Brain pericyte (primary cell): ENCODE measurements at places on chromosomes 16 and 17.

DNA sequence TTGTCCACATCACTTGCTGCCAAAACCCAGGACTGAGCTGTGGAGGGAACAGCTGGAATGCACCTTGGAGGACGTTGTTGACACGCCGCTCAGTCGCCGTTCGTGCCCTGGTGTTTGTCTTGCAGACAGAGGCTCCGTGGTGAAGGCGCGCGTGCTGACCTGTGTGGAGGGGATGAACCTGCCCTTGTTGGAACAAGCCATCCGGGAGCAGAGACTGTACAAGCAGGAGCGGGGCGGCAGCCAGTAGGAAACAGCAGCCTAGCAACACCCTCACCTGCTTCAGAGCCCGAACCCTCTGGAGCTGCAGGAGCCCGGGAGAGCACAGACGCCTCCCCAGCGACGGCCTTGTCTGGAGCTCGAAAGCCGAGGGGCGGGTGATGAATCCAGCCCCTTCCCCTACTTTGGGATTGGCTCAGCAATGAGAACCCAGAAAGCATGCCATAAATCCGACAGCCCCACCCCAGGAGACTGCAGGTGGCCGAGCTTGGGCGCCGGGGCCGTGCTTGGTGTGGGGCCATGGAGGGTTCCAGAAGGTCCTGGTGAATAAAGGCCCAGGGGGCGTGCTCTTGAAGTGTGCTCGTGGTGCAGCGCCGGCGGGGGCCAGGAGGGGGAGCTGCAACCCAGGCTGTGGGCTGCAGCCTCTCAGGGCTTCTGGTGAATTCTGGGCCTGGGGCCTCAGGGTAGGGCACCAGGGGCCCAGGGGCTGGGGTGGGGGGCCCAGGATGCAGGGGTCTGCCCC is 470 bp upstream of the CDK3 start:
- no peak for DNase-seq

DNA sequence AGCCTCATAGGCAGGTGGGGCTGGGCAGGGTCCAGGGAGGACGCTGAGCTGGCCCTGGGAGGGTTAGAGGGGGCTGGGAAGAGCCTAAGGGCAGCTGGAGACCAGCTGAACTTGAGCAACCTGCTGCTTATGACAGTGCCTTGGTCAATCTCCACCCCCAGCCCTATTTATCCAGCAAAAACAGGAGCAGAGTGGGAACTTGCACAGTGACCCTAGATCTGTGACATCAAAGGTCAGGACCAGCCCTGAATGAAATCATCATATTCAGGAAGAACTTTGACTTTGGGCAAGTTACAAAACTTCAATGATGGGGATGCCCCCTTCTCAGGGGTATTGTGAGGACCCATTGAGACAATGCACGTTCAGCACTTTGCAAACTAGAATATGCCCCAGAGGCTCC is 9.4 kb downstream of the CD300LF start:
- DNase-seq = no peak

DNA sequence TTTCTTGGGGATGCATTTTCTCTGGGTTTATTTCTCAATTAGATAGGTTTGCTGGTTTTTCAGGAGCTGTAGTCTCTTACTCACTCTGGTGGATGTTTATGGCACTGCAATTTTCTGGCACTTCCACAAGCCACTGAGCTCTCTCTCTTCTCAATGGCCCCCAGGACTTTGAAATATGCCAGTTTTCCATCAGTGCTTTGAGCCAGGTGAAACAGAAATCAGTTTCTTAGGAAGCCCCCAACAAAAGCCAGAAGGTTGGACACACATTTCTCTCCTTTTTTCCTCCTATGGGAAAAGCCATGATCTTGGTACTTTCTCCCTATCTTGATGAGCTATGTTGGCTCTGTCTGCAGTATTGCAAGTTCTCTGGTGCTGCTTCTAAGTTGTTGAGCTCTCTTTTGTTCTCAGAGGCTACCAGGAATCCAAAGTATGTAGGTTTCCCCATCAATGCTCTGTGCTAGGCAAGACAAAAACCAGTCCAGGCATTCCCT is 90.7 kb upstream of the SMIM36 start:
- no peak for DNase-seq

- DNase-seq = no peak
Observed at GRCh38 chr17:83127431-83128160, 48.2 kb downstream of the METRNL start.

DNA sequence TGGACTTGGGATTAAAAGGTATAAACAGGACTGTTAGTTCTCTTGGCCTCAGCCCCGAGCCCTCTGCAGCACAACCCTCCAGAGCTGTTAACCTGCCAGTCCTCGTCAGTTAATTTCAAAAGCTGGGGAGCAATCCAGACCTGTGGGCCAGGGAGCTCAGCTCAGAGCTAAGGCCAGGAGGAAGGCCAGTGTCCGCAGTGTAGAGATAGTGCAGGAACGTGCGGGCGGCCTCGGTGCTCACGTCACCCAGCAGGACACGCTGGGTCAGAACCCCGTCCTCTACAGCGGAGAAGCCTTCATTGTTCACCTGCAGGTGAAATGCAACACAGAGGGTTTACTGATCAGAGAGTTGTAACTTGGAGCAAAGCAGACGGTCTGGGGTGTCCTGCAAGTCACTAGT is 15.4 kb upstream of the NLRC3 start:
- no peak for DNase-seq

DNA sequence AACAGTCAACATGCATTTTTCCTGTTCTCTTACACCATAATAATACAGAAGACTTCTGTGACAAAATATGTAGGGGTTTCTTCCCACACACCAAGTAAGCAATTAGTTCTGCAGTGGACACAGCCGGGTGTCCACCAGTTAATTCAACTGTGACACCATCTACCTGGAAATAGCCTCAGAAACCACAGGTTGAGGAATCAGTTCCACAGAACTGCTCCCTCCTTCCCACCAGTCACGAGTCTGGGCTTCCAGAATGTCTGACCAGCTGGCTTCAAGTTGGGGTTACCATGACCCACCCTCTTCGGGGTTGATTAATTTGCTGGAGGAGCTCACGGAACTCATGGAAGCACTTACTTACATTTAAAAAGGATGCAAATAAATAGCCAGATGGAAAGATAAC is 13.6 kb upstream of the CCL5 start:
- no peak for DNase-seq

DNA sequence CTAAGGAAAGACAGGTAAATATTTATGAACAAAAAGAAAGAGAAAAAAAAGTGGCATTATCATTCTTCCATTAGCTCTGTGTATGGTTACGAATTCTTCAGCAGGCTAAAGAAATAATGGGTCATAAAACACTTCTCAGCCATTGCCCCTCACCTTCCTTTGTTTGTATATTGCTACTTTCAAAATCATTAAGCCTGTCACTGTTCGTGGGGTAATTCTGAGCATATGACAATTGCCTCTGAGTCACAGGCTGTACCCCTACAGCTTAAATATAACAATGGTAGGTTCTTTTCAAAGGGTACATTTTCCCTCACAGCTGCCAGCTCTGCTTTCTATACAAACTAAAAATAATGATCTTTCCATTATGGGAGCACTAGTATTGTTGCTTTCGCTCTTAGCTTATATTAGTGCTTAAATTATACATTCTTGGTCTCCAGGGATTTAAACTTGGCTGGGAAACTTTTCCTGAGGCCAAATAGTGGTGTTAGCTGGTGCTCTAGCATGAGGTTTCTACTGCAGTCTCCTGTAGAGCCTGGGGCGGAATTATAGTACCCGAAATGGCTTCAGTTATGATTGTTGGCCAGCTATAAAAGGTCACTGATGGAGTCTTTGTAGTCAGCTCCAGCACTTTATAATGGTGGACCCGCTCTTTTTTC is 74.7 kb upstream of the CDH11 start:
- DNase-seq = no peak

DNA sequence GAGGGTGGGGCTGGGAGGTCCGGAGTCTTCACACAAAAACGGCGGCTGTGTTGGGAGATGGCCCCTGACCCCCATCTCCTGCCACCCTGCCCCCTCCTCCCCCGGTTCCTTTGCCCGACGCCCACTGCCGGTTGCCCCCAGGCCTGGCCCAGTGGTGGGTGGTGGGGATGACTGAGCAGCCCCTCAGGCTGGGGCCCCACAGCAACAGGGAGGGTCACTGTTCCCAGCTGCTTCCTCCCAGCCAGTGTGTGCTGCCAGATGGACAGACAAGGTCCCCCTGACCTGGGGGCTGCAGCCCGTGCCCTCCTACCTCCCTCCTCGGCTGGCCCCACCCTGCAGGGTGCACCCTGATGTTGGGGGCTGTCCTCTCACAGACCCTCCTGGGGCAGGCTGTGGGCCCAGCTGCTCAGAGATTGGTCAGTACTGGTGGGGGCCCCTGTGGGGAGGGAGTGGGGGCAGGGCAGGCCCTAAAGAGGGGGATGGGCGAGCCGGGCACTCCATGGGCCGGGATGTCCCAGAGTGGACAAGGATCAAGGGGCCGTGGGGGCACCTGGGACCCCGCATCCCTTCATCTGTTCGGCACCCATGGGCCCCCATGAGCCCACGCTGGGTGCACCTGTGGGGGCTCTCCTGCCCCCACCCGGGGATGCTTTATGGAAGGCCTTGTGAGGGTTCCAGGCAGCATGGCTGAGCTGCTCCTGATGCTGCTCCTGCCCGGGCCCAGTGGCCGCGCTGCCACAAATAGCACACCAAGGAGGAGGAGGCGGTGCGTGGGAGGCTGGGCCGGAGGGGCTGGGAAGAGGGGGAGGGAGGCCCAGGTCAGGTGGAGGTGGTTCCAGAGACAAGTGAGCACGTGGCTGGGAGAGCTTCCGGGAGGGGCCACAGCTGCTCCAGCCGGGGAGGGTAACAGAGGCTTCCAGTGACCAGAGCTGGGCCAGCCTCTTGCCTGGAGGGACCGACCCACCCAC is 5.1 kb downstream of the C1QTNF8 start:
- no peak for DNase-seq

- DNase-seq = no peak
Observed at GRCh38 chr16:1571012-1571671, 37.7 kb downstream of the TMEM204 start.

DNA sequence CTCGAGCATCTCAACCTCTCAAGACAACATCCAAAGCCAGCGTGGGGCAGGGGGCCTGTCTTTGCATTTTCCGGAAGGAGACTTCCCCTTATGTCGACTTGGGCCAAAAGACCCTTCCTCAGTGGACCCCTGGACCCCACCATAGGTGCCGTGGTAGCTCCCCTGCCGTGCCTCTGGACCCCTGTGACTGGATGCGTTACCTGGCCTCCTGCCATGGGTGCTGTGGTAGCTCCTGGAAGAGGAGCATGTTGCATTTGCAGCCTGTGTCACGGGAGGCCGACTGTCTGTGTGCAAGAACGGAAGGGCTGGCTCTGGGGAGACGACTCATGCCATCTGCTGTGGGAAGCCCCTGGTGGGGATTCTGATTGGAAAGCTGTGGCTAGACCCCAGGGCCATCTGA is 130.1 kb downstream of the FOXL1 start:
- no peak for DNase-seq

GRCh38 chr17:57477522-57478362 is 221.4 kb downstream of the MSI2 start:
- no peak for DNase-seq

DNA sequence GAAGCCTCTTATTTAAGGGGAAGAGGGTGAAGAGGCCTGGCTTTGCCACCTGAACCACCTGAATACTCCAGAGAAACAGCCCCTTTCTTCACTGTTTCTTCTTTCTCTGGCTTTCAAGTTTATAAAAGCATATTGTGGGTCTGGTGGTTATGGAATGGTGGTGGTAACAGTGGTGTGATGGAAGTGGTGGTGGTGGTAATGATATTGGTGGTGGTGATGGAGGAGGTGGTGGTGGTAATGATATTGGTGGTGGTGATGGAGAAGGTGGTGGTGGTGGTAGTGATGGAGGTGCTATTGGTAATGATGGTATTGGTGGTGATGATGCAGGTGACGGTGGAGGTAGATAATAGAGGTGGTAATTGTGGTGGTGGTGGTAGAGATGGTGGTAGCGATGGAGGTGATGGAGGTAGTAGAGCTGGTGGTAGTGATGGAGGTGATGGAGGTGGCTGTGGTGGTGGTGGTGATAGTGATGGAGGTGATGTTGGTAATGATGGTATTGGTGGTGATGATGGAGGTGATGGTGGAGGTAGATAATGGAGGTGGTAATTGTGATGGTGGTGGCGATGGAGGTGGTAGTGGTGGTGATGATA is 14.1 kb upstream of the C1QL1 start:
- DNase-seq = no peak

DNA sequence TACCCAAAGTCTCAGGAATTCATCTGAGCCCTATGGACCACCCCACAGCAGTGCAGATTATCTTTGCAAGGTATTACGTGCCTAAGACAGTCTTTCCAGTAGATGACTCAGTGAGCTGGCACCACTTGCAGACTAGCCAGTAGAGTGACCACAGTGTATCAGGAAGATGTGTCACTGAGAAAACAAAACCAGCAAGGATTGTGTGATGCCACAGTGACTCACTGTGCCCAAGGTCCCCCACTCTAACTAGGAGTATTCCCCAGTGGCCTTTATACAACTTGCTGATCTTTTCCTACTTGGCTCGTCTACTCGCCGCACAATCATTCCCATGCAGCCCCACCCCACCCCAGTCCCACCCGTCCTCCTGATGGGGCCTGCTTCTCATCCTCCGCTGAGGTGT is 26.8 kb upstream of the PRKCA start:
- DNase-seq = peak; percentile 24

DNA sequence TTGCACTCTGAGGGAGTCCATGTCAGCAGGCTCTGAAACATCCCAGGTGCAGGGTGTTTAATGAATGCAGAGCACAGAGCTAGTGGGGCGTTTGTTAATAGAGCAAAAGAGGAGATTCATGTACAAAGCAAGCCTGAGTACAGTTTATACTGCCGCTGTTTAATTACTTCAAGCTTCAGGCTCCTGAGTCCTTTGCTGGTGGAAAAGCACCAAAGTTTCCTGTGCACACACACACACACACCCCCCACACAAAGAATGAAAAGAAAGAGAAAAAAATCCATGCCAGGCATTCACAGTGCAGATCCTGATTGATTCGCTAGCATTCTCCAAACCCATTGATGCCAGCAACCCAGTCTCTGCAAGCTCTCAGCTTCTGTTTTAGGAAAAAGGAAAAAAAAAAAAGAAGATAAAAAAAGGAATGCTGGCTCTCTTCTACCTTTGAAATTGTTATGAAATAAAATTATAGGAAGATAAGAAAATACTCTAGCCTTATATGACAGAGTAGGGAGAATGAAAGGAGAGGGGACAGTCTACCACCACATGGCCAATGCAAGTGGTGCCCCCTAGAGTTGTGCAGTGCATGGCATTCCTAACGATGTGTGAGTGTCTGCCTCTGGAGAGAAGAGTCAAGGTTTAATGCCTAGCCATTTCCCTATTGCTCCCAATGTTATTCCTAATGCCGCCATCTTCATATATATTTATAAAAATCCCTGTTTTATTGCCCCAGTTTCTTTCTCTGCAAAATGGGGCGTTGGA is 216.5 kb downstream of the TMEM114 start:
- DNase-seq = no peak
